Activated T-cell treated with anti-CD3 and anti-CD28 coated beads, Interleukin-2, amount 50 U/mL, for 72 hours (primary cell): ENCODE measurements at places on chromosomes 7 and 10. TPM values are rescaled to one million over a fixed set of nuclear protein-coding genes. Genes with fewer than 3 reads are reported as not detected.

GRCh38 chr7:36686499-36686898 is 37.8 kb downstream of the AOAH start:
- peak; percentile 56 for DNase-seq

DNA sequence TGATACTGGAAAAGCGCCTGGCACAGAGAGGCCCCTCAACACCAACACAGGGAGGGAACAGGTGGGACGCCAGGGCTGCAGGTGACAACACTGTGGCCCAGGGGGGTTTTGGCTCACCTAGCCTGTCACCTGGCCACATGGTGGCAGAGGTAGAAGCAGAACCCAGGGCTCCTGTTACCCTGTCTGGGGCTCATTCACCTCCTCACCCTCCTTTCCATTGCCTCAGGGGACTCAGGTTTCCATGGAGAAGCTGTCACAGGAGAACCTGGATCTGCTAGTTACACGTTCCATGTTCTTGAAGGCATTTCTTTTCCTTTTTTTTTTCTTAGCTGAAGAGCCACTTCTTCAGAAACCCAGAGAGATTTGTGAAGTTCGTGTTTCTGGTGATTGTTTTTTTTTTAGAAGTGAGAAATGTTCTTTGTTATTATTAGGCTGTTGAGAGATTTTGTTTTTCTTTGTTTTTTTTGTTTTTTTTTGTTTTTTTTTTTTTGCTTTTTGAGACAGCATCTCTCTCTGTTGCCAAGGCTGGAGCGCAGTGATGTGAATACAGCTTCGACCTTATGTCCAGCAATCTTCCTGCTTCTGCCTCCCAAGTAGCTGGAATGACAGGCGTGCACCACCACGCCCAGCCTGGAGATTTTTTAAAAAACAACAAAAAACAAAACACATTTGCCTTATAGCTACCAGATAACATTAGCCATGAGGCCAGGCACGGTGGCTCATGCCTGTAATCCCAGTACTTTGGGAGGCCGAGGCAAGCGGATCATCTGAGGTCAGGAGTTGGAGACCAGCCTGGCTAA is 16.0 kb downstream of the DENND2A start:
- no peak for DNase-seq

GRCh38 chr10:113550365-113550764 is 2.5 kb upstream of the HABP2 start:
- DNase-seq: no peak

The PUS7 gene
- total RNA-seq: 14.4 TPM

The PPP1R17 gene
- not detected for total RNA-seq
